Trophoblast cell (in vitro differentiated cells and primary cell): ENCODE measurements at places on chromosomes 16 and 17.

DNA sequence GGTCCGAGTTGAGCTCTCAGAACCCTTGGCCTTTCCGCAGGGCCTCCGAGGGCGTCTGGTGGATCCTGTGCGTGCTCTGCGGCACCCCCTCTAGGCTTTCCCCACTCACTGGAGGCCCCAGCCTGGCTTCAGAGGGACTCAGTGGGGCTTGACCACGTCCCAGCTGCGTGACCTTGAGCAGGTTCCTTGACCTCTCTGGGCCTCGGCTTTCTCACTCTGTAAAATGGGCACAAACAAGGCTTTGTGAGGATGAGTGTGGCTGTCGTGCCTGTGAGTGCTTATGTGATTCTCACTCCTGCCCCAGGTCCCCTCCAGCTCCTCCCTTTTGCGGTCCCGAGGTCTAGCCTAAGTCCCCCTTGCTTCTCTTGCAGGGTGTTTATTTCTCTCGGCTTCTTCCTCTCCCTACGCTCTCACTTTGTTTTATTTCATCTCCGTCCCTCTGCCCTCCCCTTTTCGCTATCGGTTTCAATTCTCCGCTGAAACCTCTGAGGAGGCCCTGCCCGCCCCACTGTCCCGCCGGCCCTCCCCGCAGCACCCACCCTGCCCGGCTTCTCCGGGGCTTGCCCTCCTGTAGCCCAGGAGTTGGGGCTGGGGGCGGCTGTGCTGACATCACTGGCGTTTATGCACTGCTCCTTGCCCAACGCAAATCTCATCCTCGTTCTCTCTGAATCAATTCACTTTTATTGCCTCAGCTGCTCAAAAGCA lies 82.3 kb upstream of the CBX4 start:
- no peaks in the 10 kb centered on the region for H3K36me3 ChIP-seq
- peak overlapping the region; percentile 27 for H3K4me3 ChIP-seq
- H3K4me1 ChIP-seq: no peaks in the 10 kb centered on the region
- DNase-seq: no peak
- H3K27ac ChIP-seq: no peak overlapping the region
- H3K27me3 ChIP-seq: no peaks in the 10 kb centered on the region

- peaks cover 64% of the 10 kb centered on the region for H3K27me3 ChIP-seq
- no peak within 1 kb of the TSS for H3K27ac ChIP-seq
- H3K4me1 ChIP-seq: peaks cover 3% of the 10 kb centered on the region
- DNase-seq: no peak
- H3K36me3 ChIP-seq: no peaks in the 10 kb centered on the region
- H3K4me3 ChIP-seq: peak within 1 kb of the TSS; percentile 57
Observed at GRCh38 chr16:56632156-56632847, at the start of gene MT1M. Gene MT1M, plus strand, starts transcription at chr16:56632659. Its CDS starts 73 bp downstream, at chr16:56632732.

- no peak overlapping the region for H3K27ac ChIP-seq
- H3K27me3 ChIP-seq: no peaks in the 10 kb centered on the region
- H3K4me1 ChIP-seq: no peaks in the 10 kb centered on the region
- H3K4me3 ChIP-seq: no peak overlapping the region
- H3K36me3 ChIP-seq: no peaks in the 10 kb centered on the region
Observed at GRCh38 chr16:14057878-14058382, 13.2 kb upstream of the MRTFB start.

DNA sequence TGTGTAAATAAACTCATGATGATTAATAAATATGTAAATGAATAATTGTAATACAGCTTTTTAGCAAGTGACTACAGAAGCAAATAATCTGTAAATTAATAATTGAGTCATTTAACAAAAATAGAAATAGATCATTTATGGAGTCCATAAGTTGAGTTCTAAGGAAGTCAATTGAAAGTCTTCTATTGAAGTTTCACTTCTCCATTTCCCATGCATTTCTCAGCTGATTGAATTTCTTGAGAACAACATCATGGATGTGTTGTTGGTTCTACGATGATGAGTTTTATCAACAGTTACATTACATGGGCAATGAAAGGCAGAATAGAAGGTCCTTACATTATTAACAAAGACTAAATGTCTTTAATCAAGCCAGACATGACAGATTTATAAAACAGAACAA lies 290.4 kb downstream of the MAP2K6 start:
- no peak overlapping the region for H3K27ac ChIP-seq
- H3K27me3 ChIP-seq: no peaks in the 10 kb centered on the region
- no peaks in the 10 kb centered on the region for H3K36me3 ChIP-seq
- no peak for DNase-seq

DNA sequence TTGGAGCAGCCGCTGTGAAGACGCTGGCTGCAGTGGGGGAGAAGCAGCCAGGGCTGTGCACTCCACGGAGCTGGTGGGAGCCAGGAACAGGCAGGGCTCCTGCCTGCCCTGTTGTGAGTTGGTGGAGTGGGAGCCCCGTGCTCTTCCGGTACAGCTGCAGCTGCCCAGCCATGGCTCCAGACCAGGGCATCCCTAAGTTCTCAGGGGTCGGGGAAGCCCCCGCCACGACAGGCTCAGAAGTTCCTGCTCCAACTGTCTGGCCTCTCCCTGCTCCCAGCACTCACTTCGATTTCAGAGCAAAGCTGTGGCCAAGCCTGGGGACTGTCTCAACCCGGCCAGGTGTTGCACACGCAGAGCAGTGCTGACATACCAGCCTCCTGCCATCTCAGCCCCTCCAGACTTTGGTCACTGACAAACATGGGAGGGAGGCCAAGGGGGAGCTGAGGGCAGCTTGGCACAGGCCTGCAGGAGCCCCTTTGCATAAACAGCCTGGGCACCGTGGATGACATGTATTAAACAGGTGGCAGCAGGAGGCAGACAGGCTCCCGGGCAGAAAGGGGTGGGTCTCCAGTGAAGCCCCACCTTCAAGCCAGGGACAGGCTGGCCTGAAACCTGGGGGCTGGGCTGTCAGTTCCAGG lies 13.9 kb upstream of the KDM8 start:
- no peaks in the 10 kb centered on the region for H3K36me3 ChIP-seq
- no peak overlapping the region for H3K4me3 ChIP-seq
- no peak for DNase-seq
- no peaks in the 10 kb centered on the region for H3K27me3 ChIP-seq
- H3K27ac ChIP-seq: no peak overlapping the region

DNA sequence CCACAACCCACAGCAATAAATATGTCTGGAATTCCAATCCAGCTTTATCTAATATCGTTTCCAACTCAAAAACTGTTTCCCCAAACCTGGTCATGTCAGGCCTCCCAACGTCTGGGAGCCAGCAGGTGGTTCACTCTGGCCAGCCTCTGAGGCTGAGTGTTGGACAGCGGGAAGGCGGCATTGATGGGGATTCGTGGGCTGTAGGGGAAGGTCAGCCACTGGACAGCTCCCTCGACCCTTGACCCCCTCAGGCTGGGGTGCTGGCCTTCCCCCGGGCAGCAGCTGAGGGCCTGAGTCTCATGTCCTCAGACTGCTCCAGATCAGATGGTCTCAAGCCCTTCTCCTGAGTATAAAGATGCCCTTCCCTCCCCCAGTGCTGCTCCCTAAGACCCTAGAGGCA lies 50.2 kb downstream of the SDK2 start:
- no peak overlapping the region for H3K27ac ChIP-seq
- no peaks in the 10 kb centered on the region for H3K27me3 ChIP-seq
- H3K4me1 ChIP-seq: no peaks in the 10 kb centered on the region

- no peaks in the 10 kb centered on the region for H3K36me3 ChIP-seq
- no peak overlapping the region for H3K27ac ChIP-seq
- no peak for DNase-seq
Observed at GRCh38 chr17:5133311-5133710, 17.5 kb downstream of the USP6 start.

GRCh38 chr16:88550246-88550661 lies 19.9 kb upstream of the ZC3H18 start:
- no peak overlapping the region for H3K27ac ChIP-seq
- no peak for DNase-seq
- H3K27me3 ChIP-seq: peaks cover 16% of the 10 kb centered on the region

DNA sequence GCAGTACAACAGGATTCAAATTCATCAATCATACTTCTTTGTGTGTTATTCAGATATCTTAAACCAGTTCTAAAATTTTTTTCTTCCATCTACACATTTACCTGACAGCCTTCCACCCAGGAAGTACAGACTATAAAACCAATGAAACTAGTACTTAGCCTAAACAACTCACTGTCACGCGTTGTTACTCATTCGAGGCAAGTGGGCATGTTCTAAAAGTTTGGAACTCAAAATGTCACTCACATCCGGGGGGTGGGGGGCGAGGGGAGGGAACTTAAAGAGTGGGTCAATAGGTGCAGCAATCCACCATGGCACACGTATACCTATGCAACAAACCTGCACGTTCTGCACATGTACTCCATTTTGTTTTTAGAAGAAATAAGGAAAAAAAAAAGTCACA lies 90.4 kb upstream of the PLEKHM1 start:
- DNase-seq: no peak
- H3K4me1 ChIP-seq: no peaks in the 10 kb centered on the region
- H3K27me3 ChIP-seq: no peaks in the 10 kb centered on the region
- no peaks in the 10 kb centered on the region for H3K36me3 ChIP-seq
- no peak overlapping the region for H3K4me3 ChIP-seq

DNA sequence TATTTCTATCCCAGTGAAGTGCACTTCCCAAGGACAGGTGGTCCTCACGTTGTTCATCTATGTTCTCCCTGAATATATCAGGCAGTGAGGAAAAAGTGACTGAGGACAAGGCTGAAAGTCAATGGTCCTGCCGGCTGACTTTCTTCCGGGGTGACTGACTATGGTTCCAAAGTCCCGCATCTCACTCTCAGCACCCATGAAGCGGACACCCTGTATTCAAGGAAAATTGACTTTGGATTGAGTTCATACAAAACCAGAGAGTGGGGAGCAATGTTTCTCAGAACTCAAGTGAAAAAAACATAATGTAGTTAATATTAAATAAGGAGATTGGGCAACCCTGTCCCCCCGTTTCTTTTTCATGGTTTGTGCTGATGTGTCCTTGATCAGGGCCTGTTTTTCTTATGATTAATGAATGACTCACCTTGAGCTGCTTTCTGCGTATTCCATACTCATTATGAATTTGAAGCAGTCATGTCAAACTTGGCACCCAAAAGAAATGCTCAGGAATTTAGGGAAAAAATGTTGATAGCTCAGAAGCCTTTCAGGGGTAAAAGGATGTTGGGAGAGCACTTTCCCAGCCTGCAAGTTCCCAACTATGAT lies 184.0 kb downstream of the CYLD start:
- no peak overlapping the region for H3K4me3 ChIP-seq
- no peaks in the 10 kb centered on the region for H3K27me3 ChIP-seq

- no peak for DNase-seq
- no peaks in the 10 kb centered on the region for H3K4me1 ChIP-seq
- no peak overlapping the region for H3K4me3 ChIP-seq
- H3K27me3 ChIP-seq: no peaks in the 10 kb centered on the region
- H3K27ac ChIP-seq: no peak overlapping the region
- H3K36me3 ChIP-seq: no peaks in the 10 kb centered on the region
Observed at GRCh38 chr16:68860978-68861892, 17.9 kb downstream of the TANGO6 start.

DNA sequence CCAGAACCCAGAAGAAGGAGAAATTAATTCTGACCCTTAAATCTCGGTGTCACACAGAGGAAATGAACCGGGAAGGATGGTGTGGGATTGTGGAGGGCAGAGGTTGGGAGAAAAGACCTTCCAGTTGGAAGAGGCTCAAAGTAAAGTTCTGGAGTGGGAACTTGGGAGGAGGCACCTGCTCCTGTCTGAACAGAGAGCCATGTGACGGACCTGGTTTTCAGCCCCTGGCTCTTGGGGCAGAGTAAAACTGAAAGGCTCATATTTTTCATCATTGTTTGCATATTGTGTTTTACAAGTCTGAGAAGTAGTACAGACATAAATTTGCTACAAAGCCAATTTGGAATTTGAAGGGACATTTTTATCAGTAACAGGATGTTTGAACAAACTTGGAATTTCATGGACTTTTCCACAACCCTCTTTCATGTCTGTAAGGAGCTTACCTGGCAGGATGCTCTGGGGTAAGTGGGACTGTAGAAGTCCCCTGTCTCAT lies 24.4 kb upstream of the SEC14L1 start:
- DNase-seq: no peak
- H3K27me3 ChIP-seq: no peaks in the 10 kb centered on the region
- H3K36me3 ChIP-seq: no peaks in the 10 kb centered on the region
- peaks cover 5% of the 10 kb centered on the region for H3K4me1 ChIP-seq
- H3K27ac ChIP-seq: no peak overlapping the region

- H3K4me3 ChIP-seq: no peak overlapping the region
- H3K27ac ChIP-seq: no peak overlapping the region
- no peaks in the 10 kb centered on the region for H3K4me1 ChIP-seq
Observed at GRCh38 chr16:71499775-71500364, 10.7 kb upstream of the ZNF19 start.

DNA sequence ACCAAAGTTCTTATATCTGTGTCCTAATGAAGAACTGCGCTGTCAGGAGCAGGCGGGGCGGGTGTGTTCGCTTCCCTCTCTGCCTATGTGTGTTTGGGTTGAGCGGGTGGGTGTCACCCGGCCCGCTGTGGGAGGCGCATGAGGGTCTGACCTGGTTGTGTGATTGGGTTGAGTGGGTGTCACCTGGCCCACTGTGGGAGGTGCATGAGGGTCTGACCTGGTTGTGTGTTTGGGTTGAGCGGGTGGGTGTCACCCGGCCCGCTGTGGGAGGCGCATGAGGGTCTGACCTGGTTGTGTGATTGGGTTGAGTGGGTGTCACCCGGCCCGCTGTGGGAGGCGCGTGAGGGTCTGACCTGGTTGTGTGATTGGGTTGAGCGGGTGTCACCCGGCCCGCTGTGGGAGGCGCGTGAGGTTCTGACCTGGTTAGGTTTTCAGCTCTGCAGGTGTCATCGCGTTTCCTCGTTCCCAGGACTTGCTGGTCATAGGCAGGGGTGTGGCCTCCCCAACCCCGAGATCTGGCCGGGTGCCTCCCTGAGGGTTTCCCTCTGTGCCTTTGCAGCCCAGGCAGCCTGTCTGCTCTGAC lies 69.6 kb upstream of the ZNF750 start:
- H3K4me3 ChIP-seq: no peak overlapping the region
- no peaks in the 10 kb centered on the region for H3K27me3 ChIP-seq
- no peaks in the 10 kb centered on the region for H3K4me1 ChIP-seq
- peaks cover 18% of the 10 kb centered on the region for H3K36me3 ChIP-seq
- no peak overlapping the region for H3K27ac ChIP-seq

DNA sequence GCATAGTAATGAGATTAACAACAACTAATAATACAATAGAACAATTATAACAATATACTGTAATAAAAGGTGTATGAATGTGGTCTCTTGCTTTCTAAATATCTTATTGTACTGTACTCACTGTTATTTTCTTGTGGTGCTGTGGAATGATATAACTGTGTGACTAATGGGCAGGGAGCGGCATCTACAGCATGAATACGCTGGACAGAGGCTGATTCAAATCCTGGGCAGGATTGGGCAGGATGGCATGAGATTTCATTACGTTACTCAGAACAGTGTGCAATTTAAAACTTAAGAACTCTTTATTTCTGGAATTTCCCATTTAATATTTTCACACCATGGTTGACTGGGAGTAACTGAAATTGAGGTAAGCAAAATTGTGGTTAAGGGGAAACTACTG lies 1239.8 kb upstream of the GOT2 start:
- no peaks in the 10 kb centered on the region for H3K4me1 ChIP-seq
- H3K4me3 ChIP-seq: no peak overlapping the region
- DNase-seq: no peak
- H3K27ac ChIP-seq: no peak overlapping the region
- no peaks in the 10 kb centered on the region for H3K27me3 ChIP-seq

- DNase-seq: peak; percentile 75
- no peaks in the 10 kb centered on the region for H3K4me1 ChIP-seq
- no peaks in the 10 kb centered on the region for H3K27me3 ChIP-seq
- H3K36me3 ChIP-seq: no peaks in the 10 kb centered on the region
Observed at GRCh38 chr17:32102646-32103186, 39.6 kb upstream of the RHOT1 start.
